ENCODE measurements at places on chromosomes 7 and 10.

GRCh38 chr7:138515001-138515528, 55.0 kb downstream of the TRIM24 start:
- no peak for DNase-seq

DNA sequence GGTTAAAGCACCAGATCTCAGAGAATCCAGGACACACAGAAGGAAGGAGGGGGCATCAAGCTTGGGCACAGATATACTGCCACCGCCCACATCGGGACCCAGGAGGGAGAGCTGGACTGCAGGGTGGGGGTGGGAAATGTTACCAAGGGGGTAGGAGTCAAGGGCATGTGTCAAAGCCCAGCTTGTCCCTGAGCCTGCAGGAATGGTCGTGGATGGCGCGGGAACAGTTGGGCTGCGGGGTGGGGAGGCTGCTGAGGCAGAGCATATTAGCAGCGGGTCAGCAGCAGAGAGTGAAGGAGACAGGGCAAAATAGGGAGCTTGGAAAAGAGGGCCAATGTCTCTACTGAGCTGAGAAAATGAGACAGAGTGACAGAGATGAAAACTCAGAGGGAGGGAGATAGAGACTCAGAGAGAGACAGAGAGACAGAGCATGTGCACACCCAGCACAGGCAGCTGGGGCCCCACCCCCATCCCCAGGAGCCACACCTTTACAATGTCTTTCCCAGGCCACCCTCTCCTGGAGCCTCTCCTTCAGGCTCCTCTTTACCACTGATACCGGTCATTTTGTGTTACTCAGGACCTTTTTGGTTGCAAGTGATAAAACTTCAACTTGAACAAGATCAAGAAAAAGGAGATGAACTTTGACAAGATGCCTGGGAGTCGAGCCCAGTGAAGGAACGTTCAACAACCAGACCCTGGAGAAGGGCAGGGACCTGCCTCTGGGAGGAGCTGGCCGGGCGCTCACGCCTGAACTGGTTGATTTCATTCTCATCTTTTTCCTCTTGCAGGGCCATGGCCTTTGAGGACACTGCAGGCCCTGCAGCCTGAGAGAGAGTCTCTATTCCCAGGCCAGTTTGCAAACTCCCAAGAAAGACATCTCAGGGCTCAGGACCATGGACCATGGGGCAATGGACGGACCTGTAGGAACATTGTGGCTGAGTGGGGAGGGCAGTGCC, 50.0 kb downstream of the AOC1 start:
- DNase-seq: peak; percentile 26

GRCh38 chr7:128384726-128385125, 23.2 kb upstream of the PRRT4 start:
- no peak for DNase-seq

DNA sequence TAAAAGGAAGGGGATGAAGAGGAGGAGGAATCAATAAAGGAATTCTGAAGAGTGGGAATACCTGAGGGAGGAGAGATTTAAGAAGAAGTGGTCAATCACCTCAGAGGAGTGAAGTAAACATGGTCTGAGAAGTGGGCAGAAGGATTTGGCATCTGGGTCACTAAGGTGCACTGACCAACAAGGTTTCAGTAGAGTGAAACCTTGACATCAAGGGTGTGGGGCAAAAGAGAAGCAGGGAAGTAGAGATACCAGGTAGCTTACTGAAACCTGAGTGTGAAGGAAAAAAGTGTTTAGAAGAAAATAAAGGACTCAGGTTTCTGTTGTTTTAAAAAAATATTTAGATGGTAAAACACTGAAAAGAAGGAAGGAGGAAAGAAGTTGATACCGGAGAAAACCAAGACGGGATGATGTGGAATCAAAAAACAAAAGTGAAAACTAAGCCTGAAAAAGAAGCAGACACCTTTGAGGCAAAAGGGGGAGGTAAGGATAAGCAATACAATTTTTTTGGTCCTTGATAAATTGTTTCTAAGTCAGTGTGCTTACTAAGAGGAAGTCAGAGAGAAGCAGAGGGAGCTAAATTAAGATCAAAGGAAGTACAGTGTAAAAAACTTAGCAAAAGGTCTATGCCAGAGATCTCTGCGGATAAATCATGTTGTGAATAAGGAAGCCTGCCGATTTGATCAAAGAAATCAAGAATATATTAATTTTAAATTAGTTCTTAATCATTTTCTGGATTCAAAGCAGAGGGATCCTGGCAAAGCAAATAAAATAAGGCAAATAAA, 137.2 kb upstream of the GPR22 start:
- DNase-seq: no peak

- DNase-seq: no peak
Measured at GRCh38 chr7:117004899-117005298, 51.6 kb downstream of the ST7 start.

GRCh38 chr7:39016609-39017008, 38.9 kb downstream of the POU6F2 start:
- no peak for DNase-seq

- DNase-seq: no peak
Measured at GRCh38 chr10:131802996-131803395, 97.8 kb upstream of the PPP2R2D start.

DNA sequence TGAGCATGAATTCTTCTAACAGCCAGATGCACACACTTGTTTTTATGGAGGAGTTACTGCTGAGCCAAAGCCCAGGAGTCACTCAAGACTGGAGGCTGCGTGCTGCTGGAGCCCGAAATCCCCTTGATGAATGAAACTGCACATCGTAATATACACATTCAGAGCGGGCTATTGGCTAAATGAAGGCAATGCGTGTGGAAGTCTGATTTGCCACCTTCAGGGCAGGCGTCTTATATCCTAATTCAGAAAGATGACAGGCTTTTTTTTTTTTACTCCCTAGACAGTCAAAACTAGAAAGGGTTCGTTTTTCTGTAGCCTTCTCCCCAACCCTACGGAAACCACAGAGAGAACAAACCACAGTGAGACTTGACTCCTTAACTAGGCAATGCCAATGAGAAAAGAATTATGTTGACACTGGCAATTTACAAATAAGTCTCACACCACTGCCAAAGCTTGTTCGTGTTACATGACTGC, 227.2 kb upstream of the KLF14 start:
- DNase-seq: no peak

DNA sequence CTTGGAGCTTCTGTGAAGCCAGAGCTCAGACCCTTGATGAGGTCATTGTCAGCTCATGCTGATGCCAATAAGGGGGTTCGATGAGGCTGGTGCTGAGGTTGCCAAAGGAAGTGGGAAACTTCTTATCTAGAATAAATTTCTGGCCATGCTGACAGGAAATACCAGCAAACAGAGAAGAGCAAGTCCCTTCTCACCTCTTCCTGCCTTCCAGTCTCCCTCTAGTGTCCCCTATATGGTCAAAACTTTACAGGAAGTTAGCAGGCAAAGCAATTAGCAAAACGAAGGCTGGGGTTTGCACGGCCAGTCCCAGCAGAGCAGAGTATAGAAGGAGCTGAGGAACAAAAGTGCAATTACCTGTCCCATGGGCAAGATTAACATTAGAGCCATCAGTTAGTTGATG, 15.1 kb upstream of the NEUROG3 start:
- no peak for DNase-seq
